NCI-H1417 (cell line): ENCODE measurements at places on chromosomes 2 and 18.
A peak's percentile ranks its signal among the peaks of the same experiment; 100 is the strongest.

DNA sequence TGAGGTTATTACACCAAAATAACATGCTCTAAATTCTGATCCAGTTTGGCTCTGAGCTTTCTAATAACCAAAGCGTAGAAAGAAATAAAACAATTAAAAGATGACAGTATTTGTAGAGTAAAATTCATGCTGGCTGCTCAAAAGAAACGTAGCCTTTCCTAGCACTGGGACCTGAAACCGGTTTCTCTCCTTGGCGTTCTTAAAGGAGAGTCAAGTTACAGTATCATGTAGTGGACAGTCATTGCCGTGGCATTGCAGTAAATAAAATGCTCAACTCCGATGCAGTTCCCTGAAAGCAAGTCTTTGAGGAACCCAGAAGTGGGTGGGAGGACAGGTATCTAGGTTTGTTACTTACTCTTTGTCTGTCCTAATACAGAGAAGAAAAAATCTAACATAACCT lies 52.7 kb upstream of the ITM2C start:
- no peak for DNase-seq

GRCh38 chr2:100529900-100530299 lies 32.9 kb upstream of the PDCL3 start:
- DNase-seq, result no peak

- DNase-seq, result no peak
Measured at GRCh38 chr18:80033181-80034067, 810 bp upstream of the RBFA start.

DNA sequence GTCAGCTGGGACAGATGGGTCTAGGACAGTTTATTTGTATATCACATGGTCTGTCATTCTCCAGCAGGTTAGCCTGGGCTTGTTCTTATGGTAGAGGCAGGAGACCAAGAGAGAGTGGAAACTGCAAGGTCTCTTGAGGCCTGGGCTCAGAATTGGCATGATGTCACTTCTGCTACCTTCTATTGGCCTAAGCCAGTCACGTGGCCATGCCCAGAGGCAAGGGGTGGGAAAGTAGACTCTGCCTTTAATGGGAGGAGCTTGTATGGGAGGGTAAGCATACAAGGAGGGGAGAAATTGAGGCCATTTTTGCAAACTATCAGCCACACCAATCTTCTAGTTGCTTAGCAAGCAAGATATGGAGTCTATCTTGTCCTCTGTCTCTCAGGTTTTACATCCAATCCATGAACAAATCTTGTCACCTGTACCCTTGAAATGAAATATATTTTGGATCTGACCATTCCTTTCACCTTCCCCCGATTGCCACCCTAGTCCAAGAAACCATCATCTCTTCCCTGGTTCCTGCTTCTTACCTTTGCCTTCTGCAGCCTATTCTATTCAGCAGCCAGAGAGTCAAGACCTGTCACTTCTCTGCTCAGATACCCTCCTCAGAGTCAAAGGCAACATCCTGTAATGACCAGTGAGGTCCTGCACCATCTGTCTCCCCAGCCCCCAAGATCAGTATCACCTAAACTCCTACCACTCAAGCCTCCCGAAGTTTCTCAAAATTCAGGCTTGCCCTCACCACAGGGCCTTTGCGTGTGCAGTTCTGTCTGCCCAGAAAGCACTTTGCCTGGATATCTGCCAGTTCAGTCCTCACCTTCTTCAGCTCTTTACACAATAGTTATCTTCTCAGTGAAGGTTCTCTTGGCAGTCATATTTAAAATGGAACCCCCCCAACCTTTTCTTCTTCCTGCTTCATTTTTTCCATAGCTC lies 240.0 kb downstream of the LOXHD1 start:
- DNase-seq, result peak; percentile 10

GRCh38 chr2:214560618-214561190 lies 149.8 kb downstream of the VWC2L start:
- no peak for DNase-seq

DNA sequence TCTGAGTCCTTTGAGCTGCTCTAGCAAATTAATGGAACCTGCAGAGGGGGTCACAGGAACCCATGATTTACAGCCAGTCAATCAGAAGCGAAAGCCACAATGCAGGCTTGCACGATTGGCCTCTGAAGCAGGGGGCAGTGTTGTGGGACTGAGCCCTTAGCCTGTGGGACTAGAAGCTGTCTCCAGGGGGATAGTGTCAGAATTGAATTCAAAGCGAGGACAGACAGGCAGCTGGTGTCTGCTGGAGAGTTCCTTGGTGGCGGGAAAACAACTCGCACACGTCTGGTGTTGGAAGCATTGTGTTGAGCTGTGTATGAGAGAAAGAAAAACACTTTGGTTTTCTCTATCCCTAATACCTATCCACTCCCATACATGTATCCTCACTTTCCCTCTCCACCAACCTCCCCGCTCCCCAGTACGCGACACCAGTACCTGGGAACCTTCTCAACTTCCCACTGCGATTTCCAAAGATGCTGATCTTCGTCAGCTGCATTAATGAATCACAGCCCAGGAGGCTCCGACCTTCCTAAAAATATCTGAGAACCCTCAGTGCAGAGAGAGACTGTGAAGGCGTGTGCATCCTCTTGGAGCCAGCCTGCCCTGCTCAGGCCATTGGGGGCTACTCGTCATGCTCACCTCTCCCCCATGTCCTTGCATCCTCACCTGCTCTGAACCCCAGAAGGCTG lies 88.2 kb downstream of the HS1BP3 start:
- no peak for DNase-seq

- DNase-seq, result no peak
Measured at GRCh38 chr2:202116691-202117090, 43.6 kb downstream of the KIAA2012 start.
